ENCODE measurements at places on chromosomes 6 and 20.
A peak's percentile ranks its signal among the peaks of the same experiment; 100 is the strongest.

GRCh38 chr20:4787820-4788219 is 66.1 kb downstream of the PRND start:
- DNase-seq, result no peak

DNA sequence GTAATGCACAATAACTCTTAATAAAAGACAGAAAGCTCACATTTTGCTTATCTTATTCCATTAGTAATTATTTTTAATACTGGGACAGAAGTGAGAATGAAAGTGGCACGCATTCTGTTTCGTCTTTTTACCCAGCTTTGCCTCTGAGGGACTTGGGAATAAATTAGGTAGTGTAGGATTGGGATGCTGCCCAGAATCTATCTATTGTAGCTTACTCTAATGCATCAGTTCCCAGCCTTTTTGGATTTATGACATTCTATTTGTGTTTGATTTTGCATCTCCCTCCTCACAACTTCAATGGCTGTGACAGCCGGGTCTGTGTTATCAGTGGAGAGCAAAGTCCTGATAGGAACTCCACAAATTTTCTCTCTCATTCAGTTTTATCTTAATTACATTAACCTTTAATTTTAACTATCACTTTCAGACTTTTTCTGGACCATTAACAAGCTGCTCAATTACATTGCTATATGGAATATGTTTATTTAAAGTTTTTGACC is 62.9 kb upstream of the TULP4 start:
- no peak for DNase-seq

GRCh38 chr6:134937426-134937825 is 12.5 kb downstream of the ALDH8A1 start:
- DNase-seq, result no peak

DNA sequence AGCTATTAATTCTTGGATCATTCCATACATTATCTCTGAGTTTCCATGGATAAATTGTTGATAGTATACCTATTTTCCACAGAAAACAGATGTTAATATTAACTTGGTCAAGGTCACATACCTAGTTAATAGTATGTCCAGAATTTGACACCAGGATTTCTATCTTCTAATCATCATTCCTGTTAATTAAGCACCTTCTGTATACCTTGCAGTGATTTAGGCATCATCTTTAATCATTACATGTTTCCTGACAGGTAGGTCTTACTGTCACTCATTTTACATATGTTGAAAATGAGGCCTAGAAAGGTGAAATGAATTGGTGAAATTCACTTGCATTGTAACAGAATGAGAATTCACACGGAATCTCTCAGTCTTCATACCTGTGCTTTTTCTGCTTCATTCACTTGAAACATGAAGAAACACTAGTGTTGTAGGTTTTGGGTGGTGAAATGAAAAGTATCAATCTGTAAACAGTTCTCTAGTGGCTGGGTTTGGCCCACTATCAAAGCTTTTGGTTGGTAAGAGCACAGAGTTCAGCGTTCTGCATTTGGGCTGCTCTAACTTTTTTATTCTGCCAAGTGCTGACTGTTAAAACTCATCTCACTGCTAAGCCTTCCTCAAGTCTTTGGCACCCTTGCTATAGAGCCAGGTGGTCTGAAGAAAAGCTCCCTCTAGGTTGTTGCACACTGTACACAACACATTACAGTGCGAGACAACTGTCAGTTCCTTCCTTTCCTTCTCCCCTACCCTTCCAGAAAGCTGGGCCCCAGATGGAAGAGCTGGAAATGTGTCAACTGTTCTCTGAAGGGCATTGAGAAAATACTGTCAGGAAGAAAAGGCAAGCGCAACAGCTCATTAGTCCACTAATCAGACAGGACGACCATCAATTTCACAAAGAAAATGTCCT is 57.8 kb upstream of the C20orf144 start:
- DNase-seq, result no peak

DNA sequence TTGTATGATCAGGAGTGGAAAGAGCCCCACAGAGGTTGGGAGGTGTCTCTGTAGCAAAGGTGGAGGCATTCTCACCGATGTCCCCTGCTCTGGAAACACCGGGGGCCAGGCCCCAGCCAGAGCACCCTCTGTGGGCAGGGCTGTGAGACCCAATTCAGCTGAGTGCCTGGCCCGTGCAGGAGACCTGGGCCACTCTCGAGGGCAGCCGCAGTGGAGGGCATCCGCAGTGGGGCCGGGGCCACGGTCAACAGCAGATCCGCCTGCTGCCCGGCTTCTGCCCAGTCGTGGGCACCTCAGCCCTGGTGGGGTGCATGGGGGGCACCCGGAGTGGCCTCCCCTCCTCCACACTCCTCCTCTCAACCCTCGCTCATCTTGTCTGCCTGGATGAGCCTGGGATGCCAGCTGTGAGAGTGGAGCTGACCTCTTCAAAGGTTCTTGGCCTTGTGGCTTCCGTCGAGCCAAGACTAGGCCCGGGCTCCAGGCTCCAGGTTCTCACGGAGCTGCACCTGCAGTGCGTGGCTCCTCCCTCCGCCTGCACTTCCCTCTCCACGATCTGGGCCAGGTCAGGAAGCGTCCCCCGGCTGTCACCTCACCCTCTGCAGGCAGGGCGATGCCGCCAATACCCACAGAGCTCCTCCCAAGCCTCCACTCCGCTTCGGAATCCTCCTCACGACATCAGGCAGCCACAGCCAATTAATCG is 134.8 kb downstream of the TAF4 start:
- peak; percentile 55 for DNase-seq

- DNase-seq, result no peak
These were observed 61.9 kb downstream of the ESR1 start for GRCh38 chr6:151869345-151869744.

DNA sequence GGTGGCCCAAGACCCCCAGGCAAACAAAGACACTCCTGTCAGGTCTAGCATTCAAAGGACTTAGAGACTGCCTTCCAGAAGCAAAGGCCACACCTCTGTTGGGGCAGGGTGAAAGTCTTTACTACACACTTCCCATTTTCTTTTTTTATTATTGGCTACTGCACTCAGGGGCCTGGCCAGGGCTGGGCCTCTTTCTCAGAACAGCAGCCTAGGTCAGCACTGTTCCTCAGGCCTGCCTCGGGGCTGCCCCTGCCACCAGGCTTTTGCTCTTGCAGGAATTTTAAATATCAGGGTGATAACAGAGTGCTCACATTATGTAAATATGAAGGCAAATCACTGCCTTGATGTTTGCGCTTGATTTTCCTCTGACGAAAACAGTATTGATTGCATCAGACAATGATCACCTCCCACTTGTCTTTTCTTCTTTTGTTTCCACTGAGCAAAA is 18.5 kb downstream of the GSTA4 start:
- DNase-seq, result no peak

- DNase-seq, result no peak
These were observed 138.2 kb upstream of the PLCB4 start for GRCh38 chr20:8930726-8931125.

GRCh38 chr20:25378884-25379733 is 11.5 kb downstream of the ABHD12 start:
- DNase-seq, result no peak

GRCh38 chr6:81938014-81938856 is 185.8 kb upstream of the TENT5A start:
- no peak for DNase-seq

- DNase-seq, result no peak
These were observed 5.6 kb downstream of the FBXO9 start for GRCh38 chr6:53070806-53071205.

GRCh38 chr6:56334937-56335336 is 87.6 kb upstream of the COL21A1 start:
- no peak for DNase-seq

- no peak for DNase-seq
These were observed 135.1 kb downstream of the PLG start for GRCh38 chr6:160837146-160837545.

- DNase-seq, result no peak
These were observed 689.5 kb upstream of the EYS start for GRCh38 chr6:66396549-66396948.

DNA sequence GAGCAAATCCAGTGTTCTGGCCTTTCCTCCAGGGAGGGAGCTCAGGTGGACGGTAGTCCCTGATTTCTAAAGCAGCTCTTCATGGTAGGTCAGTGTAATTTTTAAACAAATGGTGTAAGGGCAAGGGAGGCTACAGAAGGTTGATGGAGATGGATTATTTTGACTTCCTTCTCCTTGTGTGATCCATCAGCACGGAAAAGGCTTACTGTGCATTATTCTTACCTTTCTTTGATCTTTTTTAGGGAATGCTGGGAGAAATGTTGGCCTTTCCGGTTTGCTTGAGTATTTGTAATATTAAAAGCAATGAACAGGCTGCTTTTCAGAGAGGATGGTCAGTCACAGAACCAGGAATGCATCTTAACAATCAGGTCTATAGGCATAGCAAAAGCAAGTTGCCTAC is 487.0 kb upstream of the BTBD3 start:
- DNase-seq, result no peak

GRCh38 chr6:41757931-41758640 is 10.9 kb upstream of the PGC start:
- no peak for DNase-seq

GRCh38 chr20:20024942-20025341 is 7.8 kb downstream of the NAA20 start:
- DNase-seq, result no peak
